ENCODE measurements at places on chromosomes 2 and 18. TPM values are rescaled to one million over a fixed set of nuclear protein-coding genes. Genes with fewer than 3 reads are reported as not detected.

The TET3 gene
- 21.9 TPM for total RNA-seq

The PSMA8 gene
- not detected for total RNA-seq

The ANKRD62 gene
- not detected for total RNA-seq

The NEU2 gene
- total RNA-seq = not detected

The RAB17 gene
- total RNA-seq = 95.2 TPM

The SLC5A7 gene
- total RNA-seq = not detected

The EMILIN1 gene
- total RNA-seq = 256 TPM

The AOX1 gene
- 1.9 TPM for total RNA-seq

The MATN3 gene
- total RNA-seq = 0.70 TPM

The CD207 gene
- not detected for total RNA-seq

The LIPT1 gene
- total RNA-seq = 7.0 TPM

The TMEM247 gene
- total RNA-seq = not detected

The DCDC2C gene
- total RNA-seq = 0.35 TPM

The SIGLEC15 gene
- 0.17 TPM for total RNA-seq

The SUMO1 gene
- total RNA-seq = 75.5 TPM

The POTEJ gene
- total RNA-seq = 0.10 TPM

The FRZB gene
- total RNA-seq = 15.7 TPM

The HOXD8 gene
- total RNA-seq = 5.6 TPM

The REEP1 gene
- 3.8 TPM for total RNA-seq

The RAX gene
- total RNA-seq = not detected

The ALPI gene
- total RNA-seq = 24.4 TPM

The SATB2 gene
- 328 TPM for total RNA-seq

The COL6A3 gene
- total RNA-seq = 194 TPM

The SLC9A4 gene
- 0.32 TPM for total RNA-seq

The CHRND gene
- total RNA-seq = not detected

The NTSR2 gene
- total RNA-seq = not detected

The CAPN14 gene
- total RNA-seq = 0.14 TPM

The CMPK2 gene
- total RNA-seq = 7.2 TPM

The UGT1A6 gene
- 19.3 TPM for total RNA-seq

The TUBA4B gene
- total RNA-seq = not detected

The GRHL1 gene
- 1.9 TPM for total RNA-seq

The REG1B gene
- total RNA-seq = 1.2 TPM

The PTPRM gene
- total RNA-seq = 19.6 TPM

The UPP2 gene
- total RNA-seq = not detected

The ZC3H15 gene
- 48.2 TPM for total RNA-seq

The TUBA3E gene
- not detected for total RNA-seq
